COLO829 (cell line): ENCODE measurements at places on chromosomes 3 and 15.

- peak; percentile 89 for DNase-seq
These were observed 70.5 kb upstream of the KLHL25 start for GRCh38 chr15:85865070-85865684.

GRCh38 chr3:114597871-114598270 is 304.0 kb downstream of the TIGIT start:
- peak; percentile 28 for DNase-seq

DNA sequence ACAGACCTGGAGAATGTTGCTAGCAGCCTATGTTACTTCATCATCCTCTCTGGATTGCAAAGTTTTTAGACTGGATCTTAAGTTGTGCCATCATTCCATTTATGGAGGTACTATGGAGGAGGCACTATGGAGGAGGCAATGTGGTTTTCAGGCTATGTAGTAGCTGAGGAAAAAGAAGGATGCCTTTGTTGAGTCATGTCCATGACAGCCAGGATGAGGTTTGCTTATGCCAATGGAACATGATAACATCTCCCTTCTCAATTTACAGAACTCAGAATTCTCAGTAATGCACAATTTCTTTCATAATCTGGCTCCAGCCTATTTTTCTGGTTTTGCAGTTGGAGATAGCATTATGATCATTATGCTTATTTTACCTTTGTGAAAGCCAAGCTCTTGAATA is 65.9 kb upstream of the TMEM108 start:
- DNase-seq: no peak

GRCh38 chr3:95154766-95155165 is 1091.9 kb downstream of the NSUN3 start:
- peak; percentile 14 for DNase-seq

- no peak for DNase-seq
These were observed 51.9 kb downstream of the SERPINI1 start for GRCh38 chr3:167787440-167787839.

- DNase-seq: no peak
These were observed 27.7 kb downstream of the PTH1R start for GRCh38 chr3:46905213-46905560.

DNA sequence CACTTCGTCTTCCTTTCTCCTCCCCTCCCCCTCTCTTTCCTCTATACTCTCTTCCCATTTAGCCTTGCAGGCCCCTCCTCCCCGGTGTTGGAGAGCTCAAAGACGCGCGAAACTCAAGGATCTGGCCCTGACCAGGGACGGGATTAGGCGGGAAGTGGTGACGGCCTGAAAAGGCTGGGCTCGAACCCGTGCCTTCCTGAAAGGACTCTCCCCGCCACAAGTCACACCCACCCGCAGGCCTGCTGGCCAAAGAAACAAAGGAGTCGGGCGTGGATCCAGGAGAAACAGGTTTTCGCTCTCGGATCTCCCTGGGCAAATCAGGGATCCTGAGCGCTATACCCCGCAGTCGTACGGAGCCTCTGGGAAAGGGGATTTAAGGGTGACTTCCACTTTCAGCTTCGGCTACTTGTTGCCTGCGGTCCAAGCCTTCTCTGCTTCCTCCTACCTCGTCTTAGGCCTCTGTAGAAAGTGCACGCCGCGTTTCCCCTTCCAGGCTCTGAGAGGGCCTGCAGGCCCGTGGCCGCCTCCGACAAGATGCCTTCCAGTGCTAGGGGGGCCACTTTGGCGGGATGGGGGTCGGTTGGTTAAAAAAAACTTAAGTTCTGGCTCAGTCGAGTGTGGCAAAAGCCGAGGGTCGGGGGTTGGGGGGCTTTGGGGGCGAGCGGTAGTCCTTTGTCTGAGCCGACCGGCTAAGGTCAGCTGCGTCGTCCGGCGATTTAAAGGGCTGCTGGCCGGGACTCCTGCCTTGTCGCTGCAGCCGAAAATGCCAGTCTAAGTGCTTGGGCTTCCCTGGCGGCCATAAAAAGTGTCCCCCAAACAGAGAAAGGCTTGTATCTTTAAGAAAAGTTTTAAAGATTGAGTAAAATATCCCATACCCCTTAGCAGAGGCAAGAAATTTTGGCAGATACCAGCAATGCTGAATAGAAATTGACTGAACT is 8.2 kb downstream of the ZIC4 start:
- no peak for DNase-seq

- no peak for DNase-seq
These were observed 476.0 kb upstream of the TBL1XR1 start for GRCh38 chr3:177673112-177673914.

DNA sequence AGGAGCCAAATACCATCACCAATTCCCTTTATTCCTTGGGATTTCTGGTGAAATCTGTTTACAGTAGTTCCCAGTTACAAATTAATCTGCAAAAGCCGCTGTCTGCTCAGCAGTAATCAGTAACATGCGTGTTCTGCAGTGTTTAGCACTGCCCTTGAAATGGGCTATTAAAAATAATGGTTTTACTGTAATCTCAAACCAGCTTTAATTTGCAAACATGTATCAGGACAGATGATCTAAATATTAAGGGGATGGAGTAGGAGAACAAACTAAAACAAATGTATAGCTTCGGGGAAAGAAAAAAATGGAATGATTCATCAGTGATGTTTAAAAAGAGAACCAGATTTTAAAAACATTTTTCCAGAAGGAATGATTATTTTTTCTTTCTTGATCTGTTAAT is 513.2 kb downstream of the MECOM start:
- no peak for DNase-seq

- DNase-seq: no peak
These were observed 101.7 kb downstream of the IGSF11 start for GRCh38 chr3:118932822-118933558.

DNA sequence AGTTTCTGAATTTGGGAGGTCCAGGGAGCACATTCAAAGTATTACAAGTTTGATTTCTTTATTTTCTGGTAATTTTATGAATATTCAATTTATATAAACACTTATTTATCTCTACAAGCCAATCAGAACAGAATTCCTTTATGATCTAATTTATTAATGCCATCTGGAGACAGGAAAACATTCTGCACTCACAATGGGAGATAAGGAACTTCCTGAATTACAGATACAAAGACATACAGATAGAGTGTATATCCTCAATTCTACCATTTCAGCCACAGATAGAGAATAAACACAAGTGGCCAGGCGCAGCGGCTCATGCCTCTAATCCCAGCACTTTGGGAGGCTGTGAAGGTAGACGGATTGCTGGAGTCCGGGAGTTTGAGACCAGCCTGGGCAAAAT is 86.0 kb downstream of the IQCH start:
- DNase-seq: no peak

GRCh38 chr3:40185029-40185695 is 124.3 kb upstream of the EIF1B start:
- DNase-seq: no peak

DNA sequence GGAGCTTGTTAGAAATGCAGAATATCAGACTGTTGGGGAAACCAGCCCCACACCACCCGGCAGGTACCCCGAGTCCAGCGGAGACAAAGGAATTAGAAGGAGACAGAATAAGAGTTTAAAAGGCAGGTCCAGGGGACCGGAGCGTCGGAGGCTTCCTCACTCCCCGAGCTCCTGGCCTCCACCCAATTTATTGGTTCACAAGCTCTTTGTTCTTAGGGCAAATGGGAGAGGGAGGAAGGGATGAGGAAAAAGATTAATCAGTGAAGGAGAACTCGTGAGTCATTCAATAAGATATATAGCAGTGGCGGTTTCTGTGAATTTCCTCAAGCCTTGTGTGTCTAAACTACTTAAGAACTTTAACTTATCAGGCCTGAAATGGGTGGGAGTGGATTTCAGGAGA is 32.1 kb upstream of the WDR72 start:
- no peak for DNase-seq

DNA sequence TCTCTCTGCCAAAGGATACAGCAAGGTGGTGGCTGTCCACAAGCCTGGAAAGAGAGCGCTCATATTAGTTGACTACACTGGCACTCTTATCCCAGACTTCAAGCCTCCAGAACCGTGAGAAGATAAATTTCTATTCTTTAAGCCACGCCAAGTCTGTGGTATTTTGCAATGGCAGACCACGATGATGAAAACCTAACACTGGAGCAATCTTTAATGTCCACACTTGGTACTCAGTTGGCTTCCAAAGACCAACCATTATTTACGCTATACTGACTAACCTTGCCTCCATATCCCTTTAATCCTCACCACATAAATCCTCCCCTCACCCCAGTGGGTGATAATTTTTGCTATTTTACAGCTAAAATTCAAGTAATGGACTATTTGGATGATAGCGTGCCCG is 16.9 kb upstream of the LACTB start:
- DNase-seq: no peak

DNA sequence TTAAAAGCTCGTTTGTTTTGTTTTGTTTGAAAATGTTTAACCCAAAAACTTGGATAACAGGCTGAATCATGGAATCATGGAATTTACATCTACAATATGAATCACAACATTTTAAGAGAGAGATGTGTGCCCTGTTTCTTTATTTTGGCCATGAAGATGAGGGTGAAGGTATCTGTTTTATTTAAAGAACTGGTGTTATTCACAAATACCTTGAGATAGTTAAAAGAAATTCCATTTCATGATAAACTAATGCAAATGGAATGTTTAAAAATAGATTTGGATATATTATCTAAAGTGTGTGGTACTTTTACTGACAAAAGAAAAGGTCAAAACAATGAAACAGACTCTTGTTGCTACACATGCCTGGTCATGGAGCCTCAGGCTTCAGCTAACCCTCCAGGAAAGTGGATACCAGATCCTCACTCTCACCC is 486.0 kb upstream of the CFAP20DC start:
- DNase-seq: no peak

GRCh38 chr3:198080521-198081384 is 120.7 kb downstream of the LMLN start:
- DNase-seq: peak; percentile 18

GRCh38 chr3:46926871-46927717 is 49.5 kb downstream of the CCDC12 start:
- DNase-seq: no peak

- DNase-seq: no peak
These were observed 24.4 kb downstream of the ZNF710 start for GRCh38 chr15:90025489-90026033.

- no peak for DNase-seq
These were observed 11.2 kb downstream of the BOC start for GRCh38 chr3:113222451-113223086.

GRCh38 chr15:95559875-95560394 is 770.6 kb upstream of the NR2F2 start:
- peak; percentile 61 for DNase-seq

- DNase-seq: no peak
These were observed 32.5 kb upstream of the ZNF445 start for GRCh38 chr3:44510000-44510368.

- DNase-seq: no peak
These were observed 736.7 kb upstream of the GBE1 start for GRCh38 chr3:82498186-82498585.

DNA sequence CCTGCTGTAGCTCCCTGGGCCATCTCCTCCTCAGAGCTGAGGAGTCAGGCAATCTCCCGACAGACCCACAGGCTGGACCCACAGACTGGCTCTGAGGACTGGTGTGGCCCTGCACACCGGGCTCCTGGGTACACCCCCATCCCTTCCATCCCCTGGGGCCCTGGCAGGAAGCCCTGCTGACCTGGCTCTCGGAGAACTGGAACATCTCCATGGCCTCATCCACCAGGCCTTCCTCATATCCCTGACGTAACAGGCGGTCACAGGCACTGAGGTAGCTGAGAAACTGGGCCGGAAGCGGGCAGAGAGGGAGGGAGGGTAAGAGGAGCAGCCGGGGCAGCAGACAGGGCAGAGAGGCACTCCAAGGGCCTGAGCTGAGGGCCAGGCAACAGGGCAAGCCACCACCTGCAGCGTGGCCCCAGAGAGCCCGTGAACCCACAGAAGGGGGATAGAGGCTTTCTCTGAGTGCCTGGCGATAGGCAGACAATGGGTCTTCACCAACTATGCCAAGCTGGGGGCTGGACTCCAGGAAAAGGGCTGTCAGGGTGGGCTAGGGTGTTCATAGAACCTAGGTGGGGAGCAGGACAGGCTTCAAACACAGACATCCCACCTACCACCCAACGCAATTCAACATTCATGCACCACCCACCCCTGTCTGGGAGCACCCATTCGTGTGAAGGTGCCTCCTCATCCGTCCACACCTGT is 17.9 kb downstream of the KBTBD13 start:
- DNase-seq: no peak

DNA sequence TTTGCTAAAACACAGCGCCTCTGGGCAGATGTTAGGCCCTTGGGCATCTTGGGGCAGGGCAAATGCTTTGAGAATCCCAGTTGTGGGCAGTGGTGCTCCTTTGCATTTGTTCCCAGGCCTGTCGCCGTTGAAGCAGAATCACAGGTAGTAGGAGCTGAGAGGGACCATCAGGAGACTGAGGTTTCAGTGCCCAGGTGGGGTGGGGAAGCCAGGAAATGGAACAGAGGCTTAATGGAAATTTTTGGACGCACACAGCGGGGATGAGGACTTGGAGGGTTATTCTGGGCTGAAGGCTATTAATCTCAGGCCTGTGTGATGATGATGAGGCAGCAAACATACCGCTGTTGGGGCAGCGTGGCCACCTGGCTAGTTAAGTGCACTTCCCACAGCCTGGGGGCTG is 99.5 kb downstream of the SV2B start:
- DNase-seq: no peak

GRCh38 chr3:188389711-188390342 is 235.9 kb downstream of the LPP start:
- no peak for DNase-seq

- DNase-seq: no peak
These were observed 111.8 kb upstream of the TMC3 start for GRCh38 chr15:81485806-81486205.

DNA sequence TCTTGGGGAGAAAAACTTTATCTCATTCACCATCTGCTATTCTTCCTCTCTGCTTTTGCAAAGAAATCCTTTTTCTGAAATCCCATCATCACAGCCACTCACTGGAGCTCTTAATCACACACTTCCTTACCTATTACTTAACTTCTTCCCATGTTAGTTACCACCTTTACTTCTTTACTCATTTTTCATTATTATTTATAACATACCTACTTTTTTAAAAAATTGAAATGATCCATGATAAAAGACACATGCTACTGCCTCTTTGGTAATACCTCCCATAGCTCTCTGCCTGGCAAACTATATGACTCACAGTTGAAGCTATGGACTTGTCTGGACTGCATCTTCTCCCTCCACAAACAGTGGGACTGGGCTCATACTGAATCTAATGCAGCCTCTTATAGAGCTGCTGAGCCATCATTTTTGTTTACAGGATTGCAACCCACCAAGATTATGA is 150.3 kb downstream of the TNIK start:
- DNase-seq: no peak

DNA sequence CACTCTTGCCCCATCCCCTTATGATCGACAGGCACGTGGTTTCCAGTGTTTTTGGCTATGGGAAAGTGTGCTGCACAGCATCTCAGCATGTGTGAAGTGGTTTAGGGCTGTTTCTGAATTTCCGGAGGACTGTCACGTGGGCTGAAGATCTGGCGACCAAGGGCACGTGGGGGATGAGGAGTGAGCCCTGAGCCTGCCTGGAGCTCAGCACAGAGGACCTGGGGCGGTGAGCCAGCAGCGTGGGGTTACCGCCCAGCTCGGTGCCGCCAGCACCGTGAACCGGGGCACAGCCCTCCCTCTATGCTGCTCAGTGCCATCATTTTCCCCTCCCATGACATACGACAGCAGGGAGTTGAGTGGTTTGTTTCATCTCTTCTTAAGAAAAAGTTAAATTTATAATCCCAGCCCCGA is 150.2 kb downstream of the DNAJB8 start:
- no peak for DNase-seq

GRCh38 chr15:32908135-32908801 is 190.5 kb downstream of the GREM1 start:
- DNase-seq: no peak

GRCh38 chr3:196949750-196950149 is 7.4 kb upstream of the NCBP2 start:
- DNase-seq: no peak

- DNase-seq: no peak
These were observed 1.7 kb upstream of the SLC4A7 start for GRCh38 chr3:27485866-27486265.
